ENCODE measurements at places on chromosomes 7 and 10. TPM values are rescaled to one million over a fixed set of nuclear protein-coding genes. Genes with fewer than 3 reads are reported as not detected.

TMEM196 gene
- polyA plus RNA-seq = 0.26 TPM

ASNS gene
- polyA plus RNA-seq = 12.7 TPM

FZD1 gene
- polyA plus RNA-seq = 12.0 TPM

PNLIPRP2 gene
- 0.41 TPM for polyA plus RNA-seq

ANKRD7 gene
- polyA plus RNA-seq = not detected

WDFY4 gene
- polyA plus RNA-seq = not detected

SPDYE1 gene
- 0.92 TPM for polyA plus RNA-seq

RPA3 gene
- polyA plus RNA-seq = 23.6 TPM

BLNK gene
- polyA plus RNA-seq = 1.5 TPM

C10orf95 gene
- 0.15 TPM for polyA plus RNA-seq

GNAI1 gene
- polyA plus RNA-seq = 61.1 TPM

ECHS1 gene
- polyA plus RNA-seq = 103 TPM

GIMAP8 gene
- polyA plus RNA-seq = 6.5 TPM

LCOR gene
- not detected for polyA plus RNA-seq

DGKI gene
- 1.4 TPM for polyA plus RNA-seq

CDC14C gene
- polyA plus RNA-seq = 0.25 TPM

PIK3CG gene
- polyA plus RNA-seq = 2.4 TPM

PIP gene
- not detected for polyA plus RNA-seq

MINPP1 gene
- 18.2 TPM for polyA plus RNA-seq

PRTFDC1 gene
- polyA plus RNA-seq = 22.2 TPM

SUN3 gene
- polyA plus RNA-seq = 0.24 TPM

TCAF2 gene
- 8.0 TPM for polyA plus RNA-seq

CYP2W1 gene
- 0.59 TPM for polyA plus RNA-seq

ANK3 gene
- polyA plus RNA-seq = 164 TPM

SFRP4 gene
- polyA plus RNA-seq = 14.3 TPM

NUTM2A gene
- polyA plus RNA-seq = 1.7 TPM

GIMAP7 gene
- 15.2 TPM for polyA plus RNA-seq

PDZD7 gene
- 2.3 TPM for polyA plus RNA-seq

TES gene
- polyA plus RNA-seq = 16.8 TPM

OAT gene
- 77.7 TPM for polyA plus RNA-seq

ZNF425 gene
- polyA plus RNA-seq = 4.8 TPM

SPDYE9 gene
- polyA plus RNA-seq = 0.44 TPM

FOXP2 gene
- polyA plus RNA-seq = 22.7 TPM

ADCY1 gene
- 10.5 TPM for polyA plus RNA-seq

NUTM2E gene
- not detected for polyA plus RNA-seq

TMEM184A gene
- 0.32 TPM for polyA plus RNA-seq

CTNNA3 gene
- polyA plus RNA-seq = 13.0 TPM

PRKCQ gene
- 16.1 TPM for polyA plus RNA-seq

GPR37 gene
- 33.4 TPM for polyA plus RNA-seq

GNGT1 gene
- not detected for polyA plus RNA-seq

RBM17 gene
- 168 TPM for polyA plus RNA-seq

CLDN3 gene
- polyA plus RNA-seq = not detected

MMP21 gene
- 0.54 TPM for polyA plus RNA-seq

IL6 gene
- polyA plus RNA-seq = 1.5 TPM

SLC18A2 gene
- polyA plus RNA-seq = 0.31 TPM

TMEM176B gene
- polyA plus RNA-seq = 13.2 TPM

JAKMIP3 gene
- polyA plus RNA-seq = 0.38 TPM

MYH16 gene
- 0.12 TPM for polyA plus RNA-seq

ADAM12 gene
- 15.4 TPM for polyA plus RNA-seq

CARD11 gene
- polyA plus RNA-seq = 0.37 TPM
